ENCODE measurements at places on chromosomes 6 and 20.

DNA sequence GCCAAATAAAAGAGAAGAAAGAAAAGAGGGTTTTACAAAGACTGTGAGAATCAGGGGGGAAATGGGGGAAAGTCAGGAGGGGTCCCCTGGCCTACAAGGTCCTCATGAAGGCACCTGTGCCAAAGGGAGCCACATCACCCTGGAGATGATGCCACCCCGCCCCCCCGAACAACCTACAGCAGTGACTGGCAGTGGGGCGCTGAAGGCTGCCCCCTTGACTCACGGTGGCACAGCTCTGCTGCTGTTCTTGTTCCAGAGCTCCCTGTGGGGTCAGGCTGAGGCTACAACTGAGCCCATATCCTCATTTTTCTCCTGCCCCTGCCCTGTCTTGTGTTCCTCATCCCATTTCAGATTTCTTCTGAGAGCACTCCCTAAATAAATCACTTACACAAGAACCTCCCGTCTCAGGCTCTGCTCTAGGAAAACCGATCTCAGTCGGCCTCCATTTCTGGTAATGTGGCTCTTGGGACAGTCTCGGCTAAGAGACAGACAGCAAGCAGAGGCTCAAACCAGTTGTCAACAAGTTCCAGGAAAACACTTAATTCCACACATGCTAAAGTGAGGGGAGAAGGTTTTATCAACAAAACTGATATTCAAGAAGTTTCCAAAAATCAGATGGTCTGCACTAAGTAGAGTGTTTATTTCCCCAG is 105.7 kb downstream of the SNAP25 start:
- DNase-seq = no peak

GRCh38 chr6:46377209-46377608 is 114.0 kb downstream of the RCAN2 start:
- no peak for DNase-seq

- no peak for DNase-seq
Measured at GRCh38 chr6:42128460-42129359, 13.7 kb downstream of the C6orf132 start.

- DNase-seq = no peak
Measured at GRCh38 chr6:12533586-12533985, 183.0 kb upstream of the PHACTR1 start.

DNA sequence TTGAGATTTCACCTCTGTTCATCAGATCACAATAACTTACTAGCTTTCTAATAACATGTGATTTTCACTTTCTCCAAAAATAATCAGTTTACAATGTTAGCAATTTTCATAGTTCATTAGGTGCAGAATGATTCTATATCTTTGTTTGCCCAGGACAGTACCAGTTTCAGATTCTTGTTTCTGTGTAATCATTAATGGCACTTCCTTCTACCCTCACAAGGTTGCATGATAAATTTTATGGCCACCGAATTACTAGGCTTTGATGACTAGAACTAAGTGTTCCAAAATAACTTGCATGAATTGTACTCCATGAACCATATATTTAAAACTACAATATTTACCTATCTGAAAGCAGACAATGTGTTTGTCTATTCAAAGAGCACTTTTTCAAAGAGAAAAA is 442.3 kb downstream of the EPHA7 start:
- DNase-seq = no peak

DNA sequence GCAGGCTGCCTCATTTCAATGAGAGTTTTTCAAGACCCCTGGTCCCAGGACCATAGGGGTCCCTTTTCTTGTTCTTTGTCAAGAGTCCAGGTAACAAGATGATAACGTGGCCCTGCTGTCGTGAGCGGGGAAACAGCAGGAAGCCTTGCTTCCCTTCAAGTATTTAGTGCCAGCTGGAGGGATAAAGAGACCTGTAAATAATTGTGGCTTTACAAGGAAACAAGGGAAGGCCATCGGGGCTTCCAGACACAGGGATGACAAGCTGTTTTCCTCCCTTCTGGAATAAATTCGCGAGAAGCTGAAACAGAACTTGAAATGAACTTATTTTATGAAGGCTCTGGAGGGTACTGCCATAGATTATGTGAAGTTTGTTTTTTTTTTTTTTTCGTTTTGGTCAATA is 163.2 kb downstream of the SYNDIG1 start:
- DNase-seq = no peak

GRCh38 chr6:121302882-121303281 is 31.4 kb downstream of the TBC1D32 start:
- no peak for DNase-seq

- no peak for DNase-seq
Measured at GRCh38 chr20:11556410-11556809, 361.3 kb upstream of the BTBD3 start.

GRCh38 chr6:146860583-146860982 is 261.8 kb downstream of the ADGB start:
- DNase-seq = no peak

- no peak for DNase-seq
Measured at GRCh38 chr20:2485080-2485479, 14.5 kb upstream of the SNRPB start.

DNA sequence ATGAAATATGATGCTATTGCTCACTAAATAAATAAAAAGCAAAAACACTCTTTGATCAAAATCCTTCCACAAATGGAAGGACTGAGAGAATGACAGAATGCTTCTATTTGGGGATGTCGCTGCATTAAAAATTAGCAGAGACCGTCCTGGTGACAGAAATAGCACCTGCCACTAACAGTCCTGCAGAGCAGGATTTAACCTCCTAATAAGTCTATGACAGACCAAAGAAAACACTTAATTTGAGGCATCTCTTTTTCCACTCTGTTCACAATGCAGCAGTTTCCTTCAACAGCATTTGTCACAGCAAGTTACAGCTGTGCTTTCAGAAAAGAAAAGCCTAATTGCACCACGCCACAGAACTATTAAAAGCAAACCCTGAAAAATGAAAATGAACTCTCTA is 140.6 kb upstream of the BEND6 start:
- no peak for DNase-seq
